Amygdala (tissue), 56 donors: ENCODE measurements at places on chromosomes 5 and 9.

GRCh38 chr5:141761-142160 is 49.5 kb upstream of the LRRC14B start:
- no peak for DNase-seq

DNA sequence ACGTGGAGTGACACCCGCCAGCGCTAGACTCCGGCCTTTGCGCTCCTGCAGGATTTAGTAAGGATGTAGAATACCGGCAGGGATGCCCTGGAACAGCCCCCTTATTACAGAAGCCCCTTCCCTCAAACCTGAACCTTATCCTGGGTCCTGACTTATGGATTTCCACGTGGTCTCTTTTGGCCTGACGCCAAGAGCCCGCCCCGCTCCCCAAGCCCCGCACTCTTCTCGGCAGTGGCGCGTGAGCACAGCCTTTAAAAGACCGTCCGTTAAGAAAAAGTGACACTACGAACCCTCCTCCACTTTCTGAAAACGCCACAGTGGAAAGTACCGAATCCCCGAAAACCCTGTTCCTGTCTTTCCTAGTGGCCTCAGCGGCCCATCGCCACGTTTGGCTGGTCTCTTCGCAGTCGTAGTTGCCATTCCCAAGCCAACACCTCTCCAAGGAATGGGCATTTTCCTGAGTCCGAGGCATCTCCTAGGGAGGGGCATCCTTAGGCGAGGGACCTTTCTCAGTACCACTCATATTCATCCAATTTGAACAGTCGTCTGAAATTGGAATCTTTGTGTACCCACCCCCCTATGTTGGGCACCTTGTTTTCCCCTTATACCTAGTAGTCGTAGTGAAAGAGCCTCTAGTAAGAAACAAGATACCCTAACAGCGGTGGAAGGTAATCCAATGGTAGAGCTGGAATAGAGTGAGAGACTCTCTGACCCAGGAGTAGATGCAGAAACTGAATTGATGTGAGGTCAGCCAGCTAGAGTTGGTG is 732 bp upstream of the MCIDAS start:
- DNase-seq: no peak

- no peak for DNase-seq
Observed at GRCh38 chr5:145245354-145245753, 589.8 kb downstream of the PRELID2 start.

DNA sequence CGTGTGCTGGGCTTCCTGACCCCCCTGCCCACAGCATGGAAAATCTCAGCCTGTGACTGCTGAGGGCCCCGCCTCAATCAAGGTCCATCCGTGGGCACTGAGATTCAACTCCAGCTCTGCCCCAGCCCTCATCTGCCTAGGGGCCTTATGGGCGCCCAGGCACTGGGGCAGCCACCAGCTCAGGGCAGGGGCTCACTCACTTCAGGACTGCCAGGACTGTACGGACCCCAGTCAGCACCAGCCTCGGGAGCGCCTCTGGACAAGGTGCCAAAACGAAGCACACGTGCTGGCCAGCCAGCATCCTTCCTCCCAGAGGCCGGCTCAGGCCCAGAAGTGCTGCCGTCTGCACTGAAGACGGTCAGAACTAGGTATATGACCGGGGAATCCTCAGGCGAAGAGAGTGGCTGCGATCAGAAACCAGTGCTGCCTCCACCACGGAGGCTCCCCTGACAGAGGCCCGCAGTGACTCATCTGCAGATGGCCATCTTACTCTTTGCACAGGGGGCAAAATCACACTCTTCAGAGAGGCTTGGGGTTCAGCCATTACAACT is 19.6 kb downstream of the CLPTM1L start:
- no peak for DNase-seq

DNA sequence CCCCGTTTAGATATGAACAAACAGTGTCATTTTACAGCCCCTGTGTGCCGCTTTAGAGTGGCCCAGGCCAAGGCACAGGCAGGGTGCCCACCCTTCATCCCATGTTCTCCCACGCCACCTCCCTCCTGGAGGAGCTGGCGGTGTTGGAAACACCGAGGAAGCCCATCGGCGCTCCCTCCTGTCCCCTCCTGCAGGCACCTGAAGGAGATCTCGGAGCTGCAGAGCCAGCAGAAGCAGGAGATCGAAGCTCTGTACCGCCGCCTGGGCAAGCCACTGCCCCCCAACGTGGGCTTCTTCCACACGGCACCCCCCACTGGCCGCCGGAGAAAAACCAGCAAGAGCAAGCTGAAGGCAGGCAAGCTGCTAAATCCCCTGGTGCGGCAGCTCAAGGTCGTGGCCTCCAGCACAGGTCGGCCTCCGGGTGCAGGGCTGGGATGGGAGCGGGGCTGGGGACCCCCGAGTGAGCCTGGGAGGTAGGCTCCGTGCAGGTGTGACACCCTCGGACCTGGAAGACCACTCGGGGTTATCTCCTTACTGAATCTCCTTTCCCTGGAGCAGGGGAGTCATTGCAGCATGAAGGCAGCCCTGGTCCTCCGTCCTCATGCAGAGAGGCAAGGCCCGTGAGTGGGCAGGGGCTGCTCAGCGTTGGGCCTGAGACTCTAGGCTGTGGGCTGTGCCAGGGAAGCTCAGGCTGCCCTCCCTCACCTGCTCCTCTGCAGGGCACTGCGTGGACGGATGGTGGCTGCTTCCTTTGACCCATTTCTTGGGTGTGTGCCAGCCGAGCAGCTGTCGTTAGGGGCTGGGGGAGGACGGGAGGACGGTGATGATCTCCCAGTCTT is 113.9 kb downstream of the WNK2 start:
- no peak for DNase-seq

- DNase-seq: peak; percentile 33
Observed at GRCh38 chr5:112419164-112419985, at the start of gene EPB41L4A. TSS of gene EPB41L4A (minus strand) at chr5:112419277. CDS start at chr5:112419039, 238 bp downstream.

- DNase-seq: no peak
Observed at GRCh38 chr5:38672059-38672788, 115.8 kb upstream of the LIFR start.

DNA sequence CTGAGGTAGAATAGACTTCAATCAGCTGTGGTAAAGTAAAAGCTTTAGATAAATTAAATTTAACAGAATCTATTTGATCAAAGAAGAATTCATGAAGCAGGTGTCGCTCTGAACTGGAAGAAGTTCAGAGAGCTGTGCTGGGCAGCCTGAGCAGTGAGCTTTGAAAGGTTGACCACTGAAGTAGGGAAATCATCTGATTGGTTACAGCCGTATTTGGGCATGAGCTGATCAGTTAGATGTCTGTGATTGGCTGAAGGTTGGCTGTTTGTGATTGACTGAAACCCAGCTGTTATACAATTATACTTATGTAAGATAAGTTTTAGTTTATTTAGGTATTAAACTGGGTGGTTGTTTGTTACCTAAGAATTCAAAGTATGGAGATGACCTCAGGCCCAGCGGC is 1174.6 kb downstream of the CDH9 start:
- DNase-seq: no peak

GRCh38 chr9:19551124-19551929 is 142.5 kb downstream of the ACER2 start:
- DNase-seq: no peak

GRCh38 chr5:3509290-3509689 is 86.3 kb upstream of the IRX1 start:
- no peak for DNase-seq

- no peak for DNase-seq
Observed at GRCh38 chr5:171906703-171907590, 99.5 kb downstream of the FBXW11 start.

DNA sequence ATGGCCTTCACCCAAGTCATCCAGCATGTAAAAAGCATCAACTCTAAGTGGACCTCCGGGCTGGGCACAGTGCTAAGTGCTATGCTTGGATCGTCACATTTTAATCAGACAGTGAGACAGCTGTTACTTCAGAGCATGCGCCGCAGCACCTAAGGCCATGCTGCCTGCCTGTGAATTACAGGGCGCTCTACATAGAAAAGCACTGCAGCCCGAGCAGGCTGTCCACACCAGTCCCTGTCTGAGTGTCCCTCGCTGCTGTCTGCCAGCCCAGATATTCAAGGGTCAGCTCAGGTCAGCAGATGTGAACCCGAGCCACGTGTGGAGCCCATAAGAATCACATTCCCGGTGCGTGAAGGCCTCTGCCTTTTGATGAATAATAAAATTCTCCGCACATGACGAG is 37.1 kb downstream of the AK8 start:
- DNase-seq: no peak

DNA sequence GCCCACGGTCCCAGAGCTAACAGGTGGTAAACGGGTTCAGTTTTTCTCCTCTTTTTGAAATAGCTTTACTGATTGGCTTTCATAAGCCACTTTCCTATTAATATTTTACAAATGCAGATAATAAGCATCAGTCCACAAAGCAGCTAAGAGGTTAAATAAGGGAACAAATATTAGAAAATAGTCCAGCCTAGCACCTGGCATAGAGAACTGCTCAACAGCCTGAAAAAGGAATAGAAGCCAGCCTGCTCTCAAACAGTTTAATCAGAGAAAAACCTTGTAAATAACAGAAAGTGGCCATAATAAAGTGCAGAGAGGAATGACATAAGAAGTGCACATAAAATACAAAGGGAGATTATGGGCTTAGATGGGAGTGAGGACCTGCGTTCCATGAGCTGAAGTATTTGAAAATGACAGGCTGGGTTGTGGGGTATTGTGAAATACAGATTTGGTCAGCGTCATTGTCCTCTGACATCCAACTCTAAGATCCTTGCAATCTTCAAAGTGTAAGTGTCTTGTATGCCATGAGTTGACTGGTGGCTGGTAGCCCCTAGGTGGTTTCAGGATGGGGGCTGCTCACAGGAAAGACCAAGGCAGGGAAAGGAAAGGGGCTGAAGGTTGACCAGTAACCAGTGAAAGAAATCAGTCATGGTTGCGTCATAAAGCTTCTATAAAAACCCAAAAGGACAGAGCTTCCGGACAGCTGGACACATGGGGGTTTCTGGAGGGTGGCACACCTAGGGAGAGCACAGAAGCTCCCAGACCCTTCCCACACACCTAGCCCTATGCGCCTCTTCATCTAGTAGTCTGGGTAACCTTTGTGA is 32.4 kb downstream of the MYO10 start:
- DNase-seq: no peak

DNA sequence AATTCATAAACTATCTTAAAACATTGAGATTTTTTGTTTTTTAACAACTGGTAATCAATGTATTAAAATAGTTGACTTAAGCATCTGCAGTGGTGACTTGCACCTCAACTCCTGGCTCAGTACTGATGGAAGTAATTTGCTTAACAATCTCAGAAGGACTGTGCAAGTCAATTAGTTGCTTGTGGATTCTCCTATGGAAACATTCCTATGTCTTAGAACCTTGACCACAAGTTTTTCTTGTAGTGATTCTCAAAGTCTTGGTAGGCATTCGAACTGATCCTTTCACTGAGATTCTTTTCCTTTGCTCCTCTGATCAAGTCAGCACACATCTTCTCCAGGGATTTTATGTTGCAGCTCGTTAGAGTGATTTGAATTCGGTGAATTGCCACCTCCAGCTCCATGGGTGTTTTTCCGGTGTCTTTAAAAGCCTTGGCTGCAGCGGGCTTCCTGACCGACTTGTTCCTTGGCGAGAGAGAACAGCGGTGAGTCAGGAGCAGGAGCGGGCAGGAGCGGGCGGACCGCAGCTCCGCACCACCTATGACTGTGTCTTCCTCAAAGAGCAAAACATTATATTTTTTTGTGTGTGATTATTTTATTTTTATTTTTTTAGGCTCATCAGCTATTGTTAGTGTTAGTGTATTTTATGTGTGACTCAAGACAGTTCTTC is 21.1 kb downstream of the HMGXB3 start:
- DNase-seq: no peak

DNA sequence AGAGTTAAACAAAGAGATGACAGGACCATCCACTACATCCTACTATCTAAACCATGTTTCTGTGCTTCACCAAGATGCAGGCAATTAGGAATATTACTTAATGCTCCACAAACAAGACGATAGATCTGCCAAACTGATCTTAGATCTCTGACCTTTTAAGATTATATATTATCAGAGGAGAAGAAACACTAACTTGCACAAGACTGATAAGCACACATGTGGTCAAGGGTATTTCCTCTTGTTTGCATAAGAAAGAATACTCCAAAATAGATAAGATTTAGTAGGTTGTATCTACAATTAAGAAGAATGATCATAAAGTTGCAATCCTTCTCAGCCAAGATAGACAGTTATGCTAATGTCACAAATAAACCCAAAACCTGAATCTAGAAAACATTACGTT is 601.0 kb upstream of the ACO1 start:
- DNase-seq: no peak

- DNase-seq: no peak
Observed at GRCh38 chr5:108917596-108917995, 169.9 kb downstream of the FER start.

GRCh38 chr9:21154018-21154608 is 12.3 kb downstream of the IFNA21 start:
- no peak for DNase-seq
